ENCODE measurements at places on chromosomes 6 and 20.

DNA sequence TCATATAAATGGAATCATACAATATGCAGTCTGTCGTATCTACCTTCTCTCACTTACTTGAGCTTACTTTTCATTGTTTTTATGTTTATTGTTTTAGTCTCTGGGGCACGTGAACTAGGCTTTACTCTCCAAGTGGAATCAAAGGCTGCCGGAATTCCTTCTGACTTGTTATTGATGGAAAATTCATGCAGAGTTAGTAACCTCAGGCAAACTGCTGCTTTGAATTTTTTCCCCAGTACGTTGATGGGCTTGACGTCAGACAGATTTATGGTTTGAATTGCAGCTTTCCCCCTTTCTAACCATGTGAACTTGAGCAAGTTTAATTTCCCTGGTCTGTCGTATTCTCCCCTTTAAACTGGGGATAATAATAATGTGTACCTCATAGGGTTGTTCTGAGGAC is 68.6 kb downstream of the ZDHHC14 start:
- DNase-seq, result no peak

DNA sequence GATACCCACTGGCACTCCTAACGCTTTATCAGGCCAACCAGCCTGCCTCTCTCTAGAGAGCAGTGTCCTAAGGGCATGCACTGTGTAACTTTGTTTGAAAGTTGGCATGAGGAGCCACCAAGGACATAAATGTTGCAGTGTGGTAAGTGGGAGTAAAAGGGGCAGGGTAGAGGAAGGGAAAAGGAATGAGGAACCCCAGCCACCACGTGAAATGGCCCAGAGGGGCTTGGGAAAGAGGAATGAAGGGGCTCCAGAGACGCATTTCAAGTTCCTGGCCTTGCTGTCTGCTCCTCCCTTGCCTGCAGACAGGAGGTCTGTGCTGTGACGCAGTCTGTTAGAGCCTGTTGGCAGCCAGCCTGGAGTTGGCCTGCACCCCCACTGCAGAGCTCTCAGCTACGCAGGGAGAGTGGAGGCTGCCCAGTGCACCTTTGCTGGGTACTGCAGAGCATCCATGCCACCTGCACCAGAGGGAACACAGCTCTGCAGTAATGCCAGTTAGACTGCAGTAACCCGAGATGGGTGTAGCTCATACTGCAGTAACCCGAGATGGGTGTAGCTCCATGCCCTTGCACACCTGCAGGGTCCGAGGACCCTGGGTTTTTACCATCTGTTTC is 86.8 kb upstream of the SNAP25 start:
- DNase-seq, result no peak

DNA sequence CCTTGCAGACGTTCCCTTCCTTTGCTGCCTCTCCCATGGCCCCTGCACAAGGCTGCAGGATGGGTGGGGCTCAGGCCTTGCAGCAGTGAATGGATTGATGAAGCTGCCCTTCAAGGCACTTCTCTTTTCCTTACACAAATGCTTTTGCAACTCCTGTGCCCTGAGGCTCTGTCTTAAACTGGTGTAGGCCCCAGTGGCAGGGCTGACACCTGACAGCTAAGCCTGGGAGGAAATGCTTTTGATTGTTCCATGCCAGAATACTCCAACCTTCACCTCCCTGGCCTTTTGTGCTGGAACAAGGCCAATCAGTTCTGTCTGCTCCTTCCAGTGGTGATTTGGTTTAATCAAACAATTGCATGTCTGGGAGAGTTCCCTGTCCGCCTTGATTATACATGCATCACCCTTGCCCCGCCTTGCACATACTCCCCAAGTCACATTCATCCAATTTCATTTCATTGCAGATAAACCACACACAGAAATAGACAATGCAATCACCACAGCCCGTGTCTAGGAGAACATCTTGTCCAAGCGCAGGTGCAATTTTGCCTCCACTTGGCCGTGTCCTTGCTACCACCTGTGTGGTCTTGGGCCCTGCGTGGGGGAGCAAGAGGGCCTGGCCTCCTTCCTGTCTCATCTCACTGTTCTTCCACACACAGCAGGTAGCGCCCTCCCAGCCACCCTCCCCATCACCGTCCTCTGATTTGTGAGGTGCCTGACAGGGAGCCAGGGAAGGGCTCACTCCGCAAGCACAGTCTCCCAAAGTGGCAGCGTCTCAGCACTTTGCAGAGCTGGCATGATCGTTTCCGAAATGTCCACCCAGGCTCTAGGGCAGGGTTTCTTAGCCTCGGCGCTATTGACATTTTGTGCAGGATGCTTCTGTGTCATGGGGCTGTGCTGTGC is 120.4 kb downstream of the CDH26 start:
- DNase-seq, result peak; percentile 10

DNA sequence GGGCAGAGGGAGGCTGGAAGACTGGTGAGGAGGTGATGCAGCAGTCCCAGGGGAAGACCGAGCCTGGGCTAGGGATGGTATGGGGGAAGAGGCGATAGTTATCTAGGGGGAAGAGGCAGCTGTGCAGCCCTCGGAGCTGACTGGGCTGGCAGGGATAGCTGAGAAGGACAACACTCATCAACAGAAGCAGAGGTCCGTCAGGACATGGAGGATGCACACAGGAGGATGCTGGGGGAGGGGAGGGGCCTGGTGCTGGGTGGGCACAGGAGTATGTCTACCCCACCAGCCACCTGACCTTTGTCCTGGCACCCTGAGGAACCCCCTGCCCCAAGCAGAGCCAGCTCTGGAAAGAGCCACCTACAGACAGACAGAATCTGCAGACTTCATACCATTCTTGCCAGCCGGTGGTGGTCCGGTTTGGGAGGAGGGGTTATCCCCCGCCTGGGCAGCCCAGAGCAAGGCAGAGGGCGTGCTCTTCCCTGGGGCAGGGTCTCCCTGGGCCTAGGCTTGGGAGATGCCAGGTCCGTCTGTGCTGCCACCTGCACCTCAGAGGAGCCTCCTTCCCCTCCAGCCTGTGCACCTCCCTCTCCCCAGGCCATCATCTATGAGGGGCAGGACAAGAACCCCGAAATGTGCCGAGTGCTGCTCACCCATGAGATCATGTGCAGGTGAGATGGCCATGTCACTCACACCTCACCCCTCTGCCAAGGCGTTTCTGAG is 14.9 kb downstream of the EBF4 start:
- DNase-seq, result no peak

DNA sequence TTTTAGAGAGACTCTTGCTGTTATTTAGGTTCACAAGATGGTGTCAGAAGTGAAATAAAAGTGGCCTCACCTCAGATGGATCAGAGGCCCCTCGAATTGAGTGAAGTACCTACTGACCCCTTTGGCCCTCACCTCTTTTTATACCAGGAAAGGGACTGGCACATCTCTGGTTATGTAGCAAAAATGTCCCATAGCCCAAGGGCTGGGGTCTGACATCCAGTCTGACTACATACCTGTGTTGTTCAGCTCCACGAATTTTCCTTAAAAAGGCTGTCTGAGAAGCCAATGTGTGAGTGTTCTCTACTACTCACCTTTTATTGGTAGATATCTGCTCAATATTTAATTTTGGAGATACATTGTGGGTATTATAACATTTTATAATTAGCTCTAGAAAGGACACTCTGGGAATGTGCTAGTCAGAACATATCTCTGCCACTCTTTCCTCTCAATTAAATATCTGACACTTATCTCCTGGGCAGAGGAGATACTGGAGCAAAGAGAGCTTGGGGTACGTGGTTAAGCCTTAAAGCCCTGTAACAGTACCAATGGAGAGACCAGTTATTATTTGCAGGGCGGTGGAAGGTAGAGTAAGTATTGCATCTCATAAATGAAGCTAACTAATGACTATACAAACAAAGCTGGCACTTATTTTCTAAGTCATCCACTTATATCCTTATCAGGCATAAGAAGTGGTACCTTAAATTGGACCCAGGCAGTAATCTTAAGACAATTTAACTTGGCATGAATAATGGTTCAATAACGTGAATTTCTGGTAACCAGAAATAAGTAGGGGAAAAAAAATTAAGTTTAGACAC is 20.0 kb upstream of the IL22RA2 start:
- no peak for DNase-seq

- no peak for DNase-seq
Measured at GRCh38 chr6:135006386-135006914, 48.2 kb downstream of the HBS1L start.

GRCh38 chr20:41592516-41593216 is 25.5 kb downstream of the CHD6 start:
- no peak for DNase-seq

- no peak for DNase-seq
Measured at GRCh38 chr6:71420095-71420692, 131.6 kb downstream of the OGFRL1 start.

DNA sequence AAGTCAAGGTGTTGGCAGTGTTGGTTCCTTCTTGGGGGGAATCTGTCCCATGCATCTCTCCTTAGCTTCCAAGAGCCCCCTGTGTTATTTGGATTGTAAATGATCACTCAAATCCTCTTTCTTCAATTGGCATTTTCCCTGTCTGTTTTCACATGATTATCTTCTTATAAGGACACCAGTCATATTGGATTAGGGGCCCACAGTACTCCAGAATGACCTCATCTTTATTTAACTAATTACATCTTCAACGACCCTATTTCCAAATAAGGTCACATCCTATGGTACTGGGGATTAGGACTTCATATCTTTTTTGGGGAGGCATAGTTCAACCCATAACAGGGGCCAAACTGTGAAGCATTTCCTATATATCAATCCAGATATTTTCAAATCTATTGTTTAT is 57.3 kb downstream of the PTPRA start:
- DNase-seq, result no peak

DNA sequence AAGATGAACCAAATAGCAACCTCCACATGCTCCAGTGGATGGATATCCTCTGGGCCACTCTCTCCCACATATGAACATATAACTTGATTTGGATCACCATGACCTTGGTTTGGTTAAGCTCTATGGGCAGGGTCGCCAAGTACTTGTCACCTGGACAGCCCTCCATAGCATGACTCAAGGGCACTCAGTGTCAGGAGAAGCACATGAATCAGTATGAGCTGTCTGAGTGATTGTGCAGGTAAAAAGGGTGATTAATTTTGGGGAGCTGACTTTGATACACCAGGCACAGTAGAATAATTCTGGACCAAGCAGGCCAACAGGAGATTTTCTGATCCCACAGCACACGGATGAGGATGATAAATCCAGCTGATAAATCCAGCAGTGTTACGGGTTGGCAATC is 74.4 kb downstream of the OPRM1 start:
- no peak for DNase-seq

DNA sequence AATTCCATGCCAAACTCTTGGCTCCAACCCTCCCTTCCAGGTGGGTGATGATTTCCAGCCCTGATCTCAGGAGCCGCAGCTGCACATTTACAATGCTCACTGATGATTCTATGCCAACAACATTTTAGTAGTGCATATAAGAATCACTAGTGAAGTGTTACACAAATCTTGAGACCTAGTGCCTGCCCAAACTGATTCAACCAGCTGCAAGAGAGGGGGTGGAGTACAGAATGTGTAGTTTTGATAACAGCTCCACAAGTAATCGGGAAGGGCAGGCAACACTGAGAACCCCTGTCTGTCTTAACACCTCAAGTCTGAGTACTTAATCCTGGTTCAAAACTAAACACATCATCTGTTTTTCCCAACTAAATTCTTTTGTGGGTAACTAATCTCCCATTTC is 91.7 kb downstream of the PRDM1 start:
- DNase-seq, result no peak

- DNase-seq, result no peak
Measured at GRCh38 chr6:6843057-6843627, 254.6 kb downstream of the LY86 start.

DNA sequence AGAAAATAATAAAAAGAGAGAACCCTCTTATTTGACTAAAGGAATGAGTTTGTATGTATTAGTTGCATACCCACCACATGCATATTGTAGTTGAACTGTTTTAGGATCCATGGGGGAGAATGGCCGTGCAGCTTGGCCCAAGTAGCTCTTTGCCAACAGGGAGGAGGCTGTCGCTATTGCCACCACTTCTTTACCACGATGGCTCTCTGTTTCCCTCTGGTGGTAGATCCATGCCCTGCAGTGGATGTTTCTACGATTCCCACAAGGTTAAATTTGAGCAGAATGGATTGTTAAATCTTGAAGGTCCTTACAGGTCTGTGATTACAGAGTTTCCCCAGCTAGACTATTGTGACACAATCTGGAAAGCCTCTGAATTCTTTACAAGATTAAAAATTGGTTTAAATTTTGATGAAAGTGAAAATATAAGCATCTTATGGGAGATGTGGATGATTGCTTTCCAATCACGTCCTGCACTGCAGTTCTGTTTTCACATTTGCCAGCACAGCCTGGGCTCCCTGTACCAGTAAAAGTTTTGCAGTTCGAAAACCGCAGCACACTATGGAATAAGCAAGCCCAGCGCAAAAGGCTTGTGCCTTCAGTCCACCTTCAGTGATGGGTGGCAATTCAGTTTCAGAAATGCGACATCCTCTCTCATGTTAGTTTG is 34.4 kb upstream of the FNDC1 start:
- no peak for DNase-seq

- no peak for DNase-seq
Measured at GRCh38 chr6:106077170-106077569, 9.0 kb upstream of the PRDM1 start.

- DNase-seq, result no peak
Measured at GRCh38 chr6:146542881-146543210, 787 bp upstream of the RAB32 start.

DNA sequence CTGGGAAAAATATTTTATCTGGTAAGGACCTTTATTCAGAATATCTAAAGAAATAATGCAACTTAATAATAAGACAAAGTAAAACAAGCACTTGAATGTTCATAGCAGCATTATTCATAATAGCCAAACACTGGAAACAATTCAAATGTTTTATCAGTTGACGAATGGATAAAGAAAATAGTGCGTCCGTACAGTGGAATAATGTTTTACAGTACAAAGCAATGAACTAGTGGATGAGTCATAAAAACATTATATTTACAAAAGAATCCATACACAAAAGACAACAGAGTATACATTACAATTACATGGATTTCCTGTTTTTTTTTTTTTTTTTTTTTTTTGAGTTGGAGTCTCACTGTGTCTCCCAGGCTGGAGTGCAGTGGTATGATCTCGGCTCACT is 12.7 kb downstream of the SMAP1 start:
- DNase-seq, result no peak

- no peak for DNase-seq
Measured at GRCh38 chr6:53691252-53691651, 25.7 kb upstream of the KLHL31 start.

GRCh38 chr6:139927742-139928305 is 553.4 kb upstream of the CITED2 start:
- no peak for DNase-seq

GRCh38 chr6:79712144-79712543 is 81.0 kb downstream of the SH3BGRL2 start:
- DNase-seq, result no peak

- DNase-seq, result no peak
Measured at GRCh38 chr20:43781215-43781614, 54.4 kb upstream of the GTSF1L start.

- no peak for DNase-seq
Measured at GRCh38 chr20:34557936-34558319, 590 bp upstream of the MAP1LC3A start.
